Inflammatory macrophage treated with lipopolysaccharide for 1 hour (primary cell): ENCODE measurements at places on chromosomes 3 and 15.
A peak's percentile ranks its signal among the peaks of the same experiment; 100 is the strongest.

DNA sequence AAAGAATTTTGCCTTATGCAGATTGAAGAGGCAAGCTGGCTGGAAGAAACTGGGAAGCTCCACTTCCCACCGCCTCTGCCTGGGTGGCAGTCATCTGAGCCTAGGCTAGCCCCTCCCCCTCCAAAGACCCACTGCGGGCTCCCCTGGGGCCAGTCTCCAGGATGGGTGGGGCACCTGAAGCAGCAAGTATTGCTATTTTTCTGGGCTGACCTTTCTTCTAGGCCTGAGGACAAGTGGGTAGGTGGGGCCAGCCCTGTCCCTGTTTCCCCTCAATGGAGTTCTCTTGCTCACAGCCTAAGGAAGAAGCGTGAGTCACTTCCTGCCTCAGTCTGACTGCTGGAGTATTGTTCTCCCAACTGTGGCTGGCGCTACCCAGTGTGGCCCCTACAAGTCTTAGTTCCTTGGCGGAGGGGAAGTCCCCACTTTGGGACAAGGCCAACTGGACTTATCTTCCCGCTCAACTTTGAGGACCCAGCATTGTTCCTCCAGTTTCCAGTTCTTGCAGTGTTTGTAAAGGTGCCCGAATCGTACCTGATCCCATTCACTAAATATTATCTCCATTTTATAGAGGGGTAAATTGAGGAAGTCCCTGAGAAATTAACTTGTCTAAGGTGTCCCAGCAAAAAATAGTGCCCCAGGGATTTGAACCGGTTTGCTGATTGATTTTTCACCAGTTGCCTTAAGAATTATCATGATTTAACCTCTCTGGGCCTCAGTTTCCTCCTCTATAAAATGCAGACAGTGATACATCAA is 1.4 kb downstream of the FURIN start:
- DNase-seq: peak; percentile 79

GRCh38 chr3:185251272-185251671 is 2.6 kb downstream of the EHHADH start:
- DNase-seq: no peak

- DNase-seq: no peak
These were observed 169.5 kb upstream of the COL8A1 start for GRCh38 chr3:99468918-99469317.

DNA sequence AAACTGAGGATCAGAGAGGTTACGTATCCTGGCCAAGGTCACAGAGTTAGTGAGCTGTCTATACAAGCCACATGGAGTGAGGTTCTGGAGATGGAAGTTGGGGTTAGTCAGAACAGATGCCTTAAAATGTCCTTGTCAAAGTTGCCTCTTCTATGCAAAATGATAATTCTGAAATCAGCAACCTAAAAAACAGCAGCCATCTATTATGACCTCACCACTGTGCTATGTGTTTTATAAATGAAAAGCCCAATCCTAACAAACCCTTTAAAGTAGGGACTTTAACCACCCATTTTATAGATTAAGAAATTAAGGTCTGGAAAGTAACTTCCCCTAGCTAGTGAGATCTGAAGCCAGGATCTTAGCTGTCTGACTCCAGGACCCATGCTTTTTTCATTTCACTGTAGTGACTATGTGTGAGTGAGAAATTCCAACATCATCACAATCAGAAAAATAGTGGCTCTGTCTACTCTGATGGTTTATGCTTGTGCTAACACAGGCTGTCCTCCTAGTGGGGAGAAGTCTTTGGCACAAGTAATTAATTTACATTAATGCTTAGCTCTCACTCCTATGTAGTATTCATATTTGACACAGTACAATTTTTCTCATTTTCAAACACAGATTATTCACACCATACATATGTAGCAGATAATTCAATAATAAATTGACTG is 143.6 kb downstream of the ANO10 start:
- DNase-seq: no peak

DNA sequence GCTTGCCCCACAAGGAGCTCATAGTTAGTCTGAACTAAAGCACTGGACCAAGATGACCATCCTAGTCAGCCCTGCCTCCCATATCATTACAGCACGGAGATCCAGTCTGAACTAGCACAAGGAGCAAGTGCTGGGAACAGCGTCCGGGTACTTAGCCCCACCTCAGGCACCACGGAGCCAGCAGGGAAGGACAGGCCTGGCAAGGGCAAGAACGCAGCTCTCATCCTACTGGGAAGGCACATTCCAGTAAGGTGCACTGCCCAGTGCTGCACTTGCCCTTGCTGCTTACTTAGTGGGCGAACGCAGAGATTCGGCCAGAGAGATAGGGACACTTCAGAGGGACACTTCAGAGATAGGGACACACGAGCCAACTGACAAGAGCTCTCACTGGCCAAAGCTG is 27.6 kb downstream of the SEC61A1 start:
- no peak for DNase-seq

- peak; percentile 51 for DNase-seq
These were observed 103.0 kb upstream of the TBL1XR1 start for GRCh38 chr3:177300039-177300833.

DNA sequence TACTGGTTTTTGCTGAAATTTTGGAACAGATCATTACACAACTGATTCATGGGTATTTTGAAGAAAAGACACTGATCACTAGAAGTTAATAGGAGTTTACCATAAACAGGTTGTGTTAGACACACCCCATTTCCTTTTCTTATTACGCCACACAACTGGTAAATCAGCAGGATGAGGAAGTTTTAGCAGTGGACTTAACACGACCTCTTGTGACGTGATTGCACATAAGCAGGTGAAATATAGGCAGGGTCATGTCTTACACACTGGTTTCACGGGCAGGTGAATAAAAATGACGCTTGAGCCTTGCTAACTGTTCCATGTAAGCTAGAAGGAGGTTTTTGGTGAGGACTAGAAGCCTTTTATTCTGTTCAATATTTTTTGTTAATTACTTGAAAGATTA is 27.1 kb upstream of the TPRG1 start:
- DNase-seq: peak; percentile 47

- DNase-seq: no peak
These were observed 110.0 kb upstream of the SLC4A7 start for GRCh38 chr3:27594096-27594690.

- DNase-seq: peak; percentile 6
These were observed 787.7 kb downstream of the MCTP2 start for GRCh38 chr15:95018888-95019545.
